ENCODE measurements at places on chromosomes 6 and 20. TPM values are rescaled to one million over a fixed set of nuclear protein-coding genes. Genes with fewer than 3 reads are reported as not detected.
A peak's percentile ranks its signal among the peaks of the same experiment; 100 is the strongest.

GRCh38 chr6:47163536-47163935 is 121.4 kb upstream of the ADGRF1 start:
- DNase-seq, result no peak

GRCh38 chr20:2816583-2817340 is 598 bp downstream of the TMEM239 start:
- DNase-seq, result peak; percentile 45

- no peak for DNase-seq
Observed at GRCh38 chr6:50202766-50203165, 153.0 kb upstream of the DEFB112 start.

GRCh38 chr6:178119-178518 is 114.2 kb upstream of the DUSP22 start:
- DNase-seq, result no peak

GRCh38 chr6:162485464-162485863 is 242.1 kb downstream of the PRKN start:
- no peak for DNase-seq

GRCh38 chr6:155121699-155122098 is 126.6 kb downstream of the TIAM2 start:
- no peak for DNase-seq

DNA sequence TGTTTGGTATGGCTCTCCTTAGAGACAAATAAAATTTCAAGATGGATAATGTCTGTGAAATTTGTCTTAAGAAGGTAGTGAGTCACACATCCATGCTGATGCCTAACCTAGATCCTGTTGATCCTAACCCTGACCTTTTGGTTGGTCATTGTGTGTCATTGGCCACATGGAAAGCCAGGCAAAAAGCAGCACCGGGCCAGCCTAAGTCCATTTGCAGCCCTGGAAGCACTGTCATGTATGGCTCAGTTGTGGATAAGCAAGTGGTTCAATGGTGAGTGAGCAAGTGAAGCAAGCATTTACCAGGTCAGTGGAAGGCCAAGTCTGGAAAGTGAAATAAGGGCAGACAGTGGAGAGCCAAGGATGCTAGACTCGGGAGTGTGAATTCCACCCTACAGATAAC is 12.1 kb upstream of the XRN2 start:
- DNase-seq, result no peak

GRCh38 chr20:7836076-7836475 is 104.2 kb downstream of the HAO1 start:
- DNase-seq, result no peak

DNA sequence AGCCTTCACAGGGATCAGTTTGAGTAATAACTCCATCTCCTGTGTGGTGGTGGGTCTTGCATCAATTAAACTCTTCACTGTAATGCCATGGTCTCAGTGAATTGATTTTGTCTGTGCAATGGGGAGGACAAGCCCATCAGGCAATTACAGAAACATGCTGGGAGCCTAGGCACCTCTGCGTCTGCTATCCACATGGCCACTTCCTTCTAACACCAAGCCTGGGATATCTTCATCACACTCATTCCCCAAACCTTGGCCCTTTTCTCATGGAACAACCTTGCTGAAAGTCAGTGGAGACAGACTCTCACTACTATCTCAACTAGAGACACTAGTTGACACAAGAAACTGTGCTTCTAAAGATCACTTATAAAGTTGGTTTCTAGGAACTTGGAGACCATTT is 210.1 kb upstream of the SHLD1 start:
- DNase-seq, result no peak

DNA sequence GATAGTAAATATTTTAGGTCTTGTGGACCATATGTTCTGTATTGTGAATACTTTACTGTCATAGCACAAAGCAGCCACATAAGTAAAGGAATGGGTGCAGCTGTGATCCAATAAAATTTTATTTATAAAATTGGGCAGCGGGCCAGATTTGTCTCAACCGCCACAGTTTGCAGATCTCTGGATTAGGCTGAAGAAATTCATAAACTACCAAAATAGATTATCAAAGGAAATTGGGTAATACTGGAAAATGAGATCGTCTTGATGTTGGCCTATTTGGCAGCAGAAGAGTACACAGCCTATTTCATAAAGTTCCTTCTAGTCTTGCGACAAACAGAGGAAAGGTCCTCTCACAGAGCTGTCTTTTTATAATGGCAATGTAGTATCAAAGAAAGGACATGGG is 69.8 kb downstream of the DZANK1 start:
- DNase-seq, result no peak

GRCh38 chr6:111858347-111858746 is 14.9 kb downstream of the FYN start:
- no peak for DNase-seq

DNA sequence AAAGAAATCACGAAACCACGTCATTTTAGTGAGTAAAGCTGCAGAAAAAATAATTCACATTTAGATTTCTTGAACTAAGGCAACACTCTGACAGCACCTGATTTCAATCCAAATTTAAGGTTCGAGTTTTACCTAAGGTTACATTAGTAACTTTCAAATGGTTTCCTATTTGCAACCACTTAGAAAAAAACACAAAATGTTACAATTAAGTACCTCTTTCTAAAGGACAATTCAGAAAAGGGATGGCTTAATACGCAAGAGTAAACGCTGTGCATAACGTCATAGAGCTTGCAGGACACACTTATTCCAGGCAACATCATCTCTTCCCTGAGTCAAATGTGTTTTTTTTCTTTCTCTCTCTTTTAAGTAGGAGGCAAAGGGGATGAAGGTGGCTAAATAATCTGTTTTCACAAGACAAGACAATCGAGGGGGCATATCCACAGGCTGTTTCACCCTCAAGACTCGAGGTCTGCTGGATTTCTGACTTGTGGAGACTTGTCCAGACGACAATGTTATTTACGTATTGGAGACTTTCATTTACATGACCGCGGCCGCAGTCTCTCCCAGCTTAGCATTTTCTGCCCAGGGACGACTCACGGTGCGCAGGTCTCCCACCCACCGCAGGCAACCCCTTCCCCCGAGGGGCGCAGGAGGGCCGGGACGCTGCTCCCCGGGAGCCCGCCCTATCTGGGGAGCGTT is 86.0 kb downstream of the SESN1 start:
- DNase-seq, result peak; percentile 39

GRCh38 chr6:93423542-93423941 is 4.2 kb upstream of the EPHA7 start:
- peak; percentile 56 for DNase-seq

FOXF2 gene
- total RNA-seq, result not detected

TREML1 gene
- total RNA-seq, result not detected

ILRUN gene
- 45.3 TPM for total RNA-seq
